ENCODE measurements at places on chromosomes 1 and 21.

DNA sequence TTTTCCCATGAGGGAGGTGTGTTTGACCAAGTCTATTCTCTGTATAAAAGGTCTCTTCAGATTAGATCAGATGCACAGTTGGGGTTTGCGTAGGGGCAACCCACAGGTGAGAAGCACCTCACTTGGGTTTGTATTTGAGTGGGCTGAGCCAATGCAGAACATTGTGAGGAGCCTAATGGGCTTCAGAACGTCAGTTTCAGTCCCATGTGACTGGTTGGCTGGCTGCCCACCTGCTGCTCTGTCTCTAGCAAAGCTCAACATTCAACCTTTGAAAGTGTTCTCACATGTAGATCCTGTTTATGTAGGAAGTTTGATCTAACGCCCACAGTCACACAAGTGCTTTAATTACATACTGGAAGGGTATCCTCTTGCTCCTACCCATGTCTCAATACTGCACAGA lies 105.5 kb downstream of the FASLG start:
- DNase-seq: no peak

- no peak for DNase-seq
These were observed 37.7 kb upstream of the LRP8 start for GRCh38 chr1:53365437-53366063.

DNA sequence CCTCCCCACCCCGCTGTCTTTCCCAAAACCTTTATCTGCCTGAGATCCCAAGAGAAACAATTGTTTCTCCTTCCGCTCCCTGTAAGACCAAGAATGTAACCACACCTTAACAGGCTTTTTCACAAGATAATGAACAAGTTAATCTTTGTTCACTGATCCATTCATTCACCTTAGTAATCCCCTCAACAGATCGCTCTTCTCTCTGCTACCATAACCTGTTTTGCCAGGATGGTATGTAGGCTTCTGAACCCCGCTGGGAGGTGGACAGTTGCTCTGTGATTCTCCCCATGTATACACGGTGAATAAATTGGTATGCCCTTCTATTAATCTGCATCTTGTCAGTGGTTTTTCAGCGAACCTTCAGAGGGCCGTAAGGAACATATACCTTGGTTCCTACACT lies 18.7 kb upstream of the RGSL1 start:
- no peak for DNase-seq

- no peak for DNase-seq
These were observed 11.5 kb upstream of the SRP9 start for GRCh38 chr1:225765982-225766674.

Data from umbilical cord (tissue), 2 donors.